ENCODE measurements at places on chromosomes 4 and X.

GRCh38 chr4:5812506-5813229 is 80.2 kb downstream of the CRMP1 start:
- DNase-seq: no peak

- DNase-seq: no peak
Observed at GRCh38 chrX:23436875-23437274, 102.2 kb downstream of the PTCHD1 start.

GRCh38 chr4:1756079-1756478 is 34.8 kb downstream of the TACC3 start:
- no peak for DNase-seq

- no peak for DNase-seq
Observed at GRCh38 chr4:109003964-109004363, 241.1 kb upstream of the ETNPPL start.

DNA sequence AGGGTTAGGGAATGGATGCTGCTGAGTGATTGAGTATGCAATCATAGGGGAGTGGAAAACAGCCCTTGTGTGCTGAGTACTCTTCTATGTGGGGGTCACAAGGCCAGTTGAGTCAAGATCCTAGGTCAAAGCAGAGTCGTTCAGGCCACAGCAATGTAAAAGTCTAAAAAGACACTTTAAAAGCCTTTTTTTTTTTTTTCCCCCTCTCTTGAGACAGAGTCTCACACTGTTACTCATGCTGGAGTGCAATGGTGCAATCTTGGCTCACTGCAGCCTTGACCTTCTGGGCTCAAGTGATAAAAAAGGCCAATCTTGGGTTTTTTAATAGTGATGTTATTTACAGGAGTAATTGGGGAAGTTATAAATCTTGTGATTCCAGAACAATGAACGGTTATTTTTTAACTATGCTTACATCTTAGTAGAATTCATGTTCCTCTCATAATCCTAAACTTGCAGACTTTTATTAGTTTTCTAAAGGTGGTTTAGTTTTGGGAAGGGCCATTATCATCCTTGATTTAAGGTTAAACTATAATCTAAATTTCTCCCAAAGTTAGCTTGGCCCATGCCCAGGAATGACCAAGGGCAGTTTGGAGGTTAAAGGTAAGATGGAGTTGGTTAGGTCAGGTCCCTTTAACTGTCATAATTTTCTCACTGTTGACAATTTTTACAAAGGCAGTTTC is 82.2 kb upstream of the BMP2K start:
- no peak for DNase-seq

- DNase-seq: no peak
Observed at GRCh38 chrX:107678957-107679740, 50.8 kb downstream of the PRPS1 start.

DNA sequence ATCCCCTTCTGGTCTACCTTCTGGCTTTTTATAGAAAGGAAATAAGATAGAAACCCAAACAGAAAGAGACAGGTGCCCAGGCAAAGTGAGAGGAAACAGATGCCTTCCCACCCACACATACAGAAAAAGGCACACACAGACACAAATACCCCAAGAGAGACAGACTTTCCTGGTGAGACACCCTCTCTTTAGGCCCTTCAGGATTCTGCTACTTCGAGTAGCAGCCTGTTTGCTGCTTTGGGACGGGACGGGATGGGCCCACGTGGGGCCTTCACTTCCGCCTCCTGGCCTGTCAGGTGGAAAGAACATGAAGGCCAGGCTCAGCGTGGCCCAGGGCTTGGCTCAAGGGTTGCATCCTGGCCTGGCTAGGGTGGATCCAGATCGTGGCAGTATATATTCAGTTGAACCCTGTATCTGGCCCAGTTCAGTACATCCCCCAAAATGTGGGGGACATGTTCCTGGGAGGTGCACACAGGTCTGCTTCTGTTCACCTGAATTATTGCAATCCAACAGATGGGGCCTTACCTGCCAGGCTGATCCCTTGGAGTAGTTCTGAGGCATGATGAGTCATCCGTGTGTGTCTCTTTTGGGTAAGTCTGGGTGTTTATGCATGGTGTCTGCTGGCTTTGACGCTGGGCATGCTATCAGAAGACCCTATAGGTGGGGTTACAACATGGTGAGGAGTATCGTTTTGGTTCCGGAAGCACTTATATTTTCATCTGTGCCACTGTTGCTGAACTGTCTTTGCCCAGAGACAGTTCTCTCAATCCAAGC is 2.4 kb downstream of the ZNF275 start:
- DNase-seq: no peak

- DNase-seq: no peak
Observed at GRCh38 chr4:70277121-70277520, 34.7 kb downstream of the CSN3 start.

DNA sequence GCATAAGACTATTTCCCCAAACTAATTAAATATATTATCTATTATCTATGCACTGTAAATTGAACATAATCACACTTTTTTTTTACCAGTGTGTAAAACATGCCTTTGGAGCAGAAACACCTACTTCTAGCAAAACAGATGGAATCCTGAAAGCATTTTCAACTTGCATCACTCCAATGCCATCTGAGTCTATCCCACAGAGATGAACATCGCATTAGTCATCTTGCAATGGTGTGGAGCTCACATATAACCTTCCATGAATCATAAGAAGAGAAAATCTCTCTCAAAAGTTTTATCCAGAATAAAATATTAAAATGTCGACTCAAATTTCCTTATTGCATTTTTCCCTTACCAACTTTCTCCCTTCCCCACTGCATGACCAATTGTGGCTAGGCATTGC is 406.7 kb upstream of the ACTRT1 start:
- no peak for DNase-seq

DNA sequence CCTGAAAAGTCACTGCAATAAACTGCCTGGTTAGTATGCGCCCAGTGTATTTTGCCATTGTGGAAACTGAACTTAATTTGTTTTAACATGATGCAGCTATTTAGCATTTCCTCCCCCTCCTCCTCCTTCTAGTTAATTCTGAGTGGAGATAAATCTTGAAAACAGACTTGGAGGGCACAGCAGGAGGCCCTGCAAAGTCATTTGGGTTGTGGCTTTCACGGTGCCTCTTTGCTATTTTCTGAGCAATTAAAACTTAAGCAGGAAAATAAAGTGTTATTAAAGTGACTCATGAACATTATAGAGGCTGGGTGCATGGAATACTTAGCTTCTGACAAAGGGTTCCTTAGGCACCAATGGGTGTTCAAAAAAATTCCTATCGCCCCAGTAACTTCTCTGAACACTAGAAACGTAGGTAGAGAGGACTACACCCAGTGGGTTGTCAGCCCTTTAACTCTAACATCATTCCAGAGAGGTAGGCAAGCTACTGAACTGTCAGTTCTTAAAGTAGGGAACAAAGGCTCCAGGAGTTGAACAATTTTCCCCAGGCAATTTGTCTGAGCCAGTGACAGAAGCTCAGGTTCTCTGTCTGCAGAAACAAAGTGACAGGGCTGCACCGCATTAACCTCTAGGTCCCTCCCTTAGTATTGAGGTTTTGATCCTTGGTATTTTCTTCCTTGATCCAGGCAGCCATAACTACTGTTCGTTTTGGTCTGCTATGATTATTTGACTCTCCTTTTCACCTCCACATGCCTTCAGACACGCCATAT is 158.3 kb upstream of the KIT start:
- DNase-seq: no peak

DNA sequence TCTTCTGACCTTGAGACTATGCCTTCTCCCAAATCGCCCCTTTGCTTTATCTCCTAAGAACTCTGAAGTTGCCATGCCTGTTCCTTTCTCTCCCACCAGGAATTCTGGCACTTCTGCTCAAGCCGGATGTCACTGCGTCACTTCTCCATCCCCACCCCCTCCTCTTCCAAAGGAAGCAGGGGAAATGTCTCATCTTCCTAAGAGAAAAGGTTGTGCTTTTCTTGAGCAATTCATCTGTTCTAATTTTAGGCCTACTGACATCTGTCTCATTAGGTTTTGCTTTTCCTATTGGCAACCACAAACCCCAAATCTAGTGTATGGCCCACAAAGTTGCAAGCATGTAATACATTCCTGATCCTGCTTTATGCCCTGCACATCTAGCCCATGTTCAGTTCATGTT is 163.1 kb upstream of the PLAC1 start:
- no peak for DNase-seq

- DNase-seq: no peak
Observed at GRCh38 chr4:64642936-64643335, 233.7 kb upstream of the TECRL start.

DNA sequence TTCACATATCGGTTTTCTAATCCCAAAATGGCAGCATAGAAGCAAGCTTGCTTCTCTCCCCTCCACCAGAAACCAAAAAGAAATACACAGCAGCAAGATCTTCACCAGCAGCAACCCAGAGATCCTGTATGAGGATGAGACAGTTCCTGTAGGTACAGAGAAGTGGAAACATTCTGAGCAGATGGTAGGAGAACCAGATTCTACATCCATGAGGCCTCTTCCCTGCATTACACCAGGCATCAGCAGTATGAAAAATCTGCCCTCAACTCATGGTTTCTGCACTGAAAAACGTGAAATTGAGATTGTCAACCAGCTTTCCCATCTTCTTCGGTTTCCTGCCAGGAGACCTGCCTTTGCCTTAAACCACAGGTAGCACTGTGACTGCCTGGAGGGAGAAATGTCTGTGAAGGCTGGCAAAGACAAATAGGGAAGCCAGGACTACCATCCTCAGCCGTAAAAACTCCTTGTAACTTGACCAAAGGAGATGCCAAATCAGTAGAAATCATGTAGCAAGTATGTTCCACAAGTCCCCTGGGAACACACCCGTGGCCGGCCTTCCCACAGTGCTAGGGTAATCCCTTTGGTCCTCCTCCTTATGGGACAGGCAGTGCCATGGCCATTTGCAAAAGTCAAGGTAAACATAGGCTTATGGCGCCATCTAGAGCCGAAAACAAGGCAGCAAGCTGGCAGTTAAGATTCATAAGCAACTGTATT is 24.0 kb upstream of the MTHFD2L start:
- DNase-seq: no peak

GRCh38 chr4:11051181-11051580 is 366.6 kb upstream of the CLNK start:
- DNase-seq: no peak

DNA sequence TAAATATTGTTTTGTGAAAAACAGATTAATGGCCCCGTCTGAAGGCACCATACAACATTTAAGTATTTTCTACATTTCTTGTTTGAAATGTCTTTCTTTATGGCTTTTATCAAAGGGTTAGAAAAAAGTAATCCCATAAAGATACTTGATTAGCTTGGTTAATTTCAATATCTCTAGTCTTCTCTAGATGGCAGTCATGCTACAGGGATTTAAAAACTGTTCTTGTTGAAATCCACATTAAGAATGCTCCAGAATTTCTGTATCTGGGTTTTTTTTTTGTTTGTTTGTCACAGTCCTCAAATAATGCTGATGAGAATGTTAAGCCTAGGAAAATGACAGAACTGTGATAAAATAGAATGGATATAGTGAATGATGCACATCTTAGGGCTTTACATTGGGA is 109.0 kb upstream of the AADAT start:
- no peak for DNase-seq

- DNase-seq: no peak
Observed at GRCh38 chrX:151713849-151714248, 2.0 kb upstream of the FATE1 start.

DNA sequence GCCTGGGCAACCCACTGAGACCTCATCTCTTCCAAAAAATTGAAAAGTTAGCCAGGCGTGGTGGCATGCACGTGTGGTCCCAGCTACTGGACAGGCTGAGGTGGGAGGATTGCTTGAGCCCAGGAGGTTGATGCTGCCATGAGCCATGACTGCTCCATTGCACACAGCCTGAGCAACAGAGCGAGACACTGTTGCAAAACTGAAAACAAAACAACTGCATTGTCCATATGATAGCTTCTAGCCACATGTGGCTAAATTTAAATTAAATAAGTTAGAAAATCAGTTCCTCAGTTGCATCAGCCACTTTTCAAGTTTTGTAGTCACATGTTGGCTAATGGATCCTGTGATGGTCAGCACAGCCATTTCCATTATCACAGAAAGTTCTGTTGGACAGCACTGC is 67.9 kb downstream of the GAB1 start:
- DNase-seq: no peak

DNA sequence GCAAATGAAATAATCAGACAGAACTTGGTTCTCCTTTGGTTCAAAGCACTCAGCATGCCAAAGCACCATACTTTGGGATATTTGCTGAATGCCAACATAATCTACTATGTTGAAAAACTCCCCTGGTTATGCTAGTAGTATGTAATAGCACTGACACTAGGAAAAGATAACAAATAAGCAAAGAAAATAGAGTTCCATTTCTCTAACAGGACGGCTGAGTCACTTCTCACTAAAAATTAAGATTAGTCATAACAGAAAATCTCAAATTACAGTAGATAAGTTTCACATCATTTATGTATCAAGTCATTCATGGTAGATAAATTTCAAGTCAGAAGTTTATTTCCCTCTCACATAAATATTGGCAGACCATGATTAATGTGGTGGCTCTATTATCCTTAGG is 17.9 kb downstream of the PDHA2 start:
- no peak for DNase-seq

DNA sequence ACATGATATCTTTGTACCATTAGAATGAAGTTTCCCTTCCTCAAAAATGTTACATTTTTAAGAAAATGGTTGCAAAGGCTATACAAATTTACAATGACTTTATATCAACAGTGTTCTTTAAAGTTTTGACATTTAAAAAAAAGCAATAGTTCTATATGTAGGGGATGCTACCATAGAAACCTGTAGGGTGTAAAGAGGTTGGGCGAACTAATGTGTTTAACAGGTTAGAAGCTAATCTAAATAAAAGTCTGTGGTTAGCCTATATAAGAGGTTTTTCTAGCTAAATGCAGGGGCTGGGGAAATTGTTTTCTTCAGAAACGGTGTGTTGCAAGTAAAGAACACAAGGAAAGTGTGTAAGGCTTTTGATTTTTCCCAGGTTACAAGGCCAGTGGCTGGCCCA is 73.3 kb downstream of the GBA3 start:
- DNase-seq: no peak

DNA sequence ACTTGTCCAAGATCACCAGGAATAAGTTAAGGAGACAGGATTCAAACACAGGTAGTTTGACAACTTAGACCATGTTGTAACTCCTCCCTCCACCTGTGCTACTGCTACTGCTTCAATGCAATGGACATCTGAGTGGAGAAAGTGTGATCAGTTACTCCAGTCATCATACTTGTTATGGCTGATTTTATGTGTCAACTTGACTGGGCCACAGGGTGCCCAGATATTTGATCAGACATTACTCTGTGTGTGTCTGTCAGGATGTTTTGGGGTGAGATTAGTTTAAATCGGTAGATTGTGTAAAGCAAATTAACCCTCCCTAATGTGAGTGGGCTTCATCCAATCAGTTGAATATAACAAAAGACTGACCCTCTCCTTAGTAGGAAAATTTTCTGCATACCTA is 34.8 kb upstream of the PDLIM5 start:
- DNase-seq: no peak

DNA sequence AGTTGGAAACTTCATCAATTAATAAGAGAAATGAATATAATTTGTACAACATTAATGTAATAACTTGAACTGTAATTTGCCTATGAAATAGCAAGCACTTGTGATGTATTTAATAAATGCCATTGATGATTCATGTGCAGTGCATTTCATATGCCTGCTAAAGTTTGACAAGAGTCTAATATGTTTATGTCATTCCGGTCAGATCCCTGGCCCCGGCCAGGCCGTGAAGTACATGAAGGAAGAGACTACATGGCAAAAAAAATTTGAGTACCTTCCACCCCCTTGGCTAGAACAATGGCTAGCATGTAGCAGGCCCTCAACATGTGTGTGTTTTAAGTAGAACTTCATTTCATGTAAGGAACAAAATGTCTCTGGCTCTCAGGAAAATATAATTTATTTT is 161.3 kb downstream of the ATP10D start:
- no peak for DNase-seq

All from NCI-H524 treated with DMSO at 0.1 percent for 48 hours (cell line).